ENCODE measurements at places on chromosomes 11 and 22. TPM values are rescaled to one million over a fixed set of nuclear protein-coding genes. Genes with fewer than 3 reads are reported as not detected.

Gene MRE11
- total RNA-seq, result 26.3 TPM

Gene POTEH
- not detected for total RNA-seq

Gene SAA1
- not detected for total RNA-seq

Gene DRD2
- total RNA-seq, result 1.7 TPM

Gene MMP3
- total RNA-seq, result not detected

Gene NAA40
- total RNA-seq, result 11.6 TPM

Gene CST6
- total RNA-seq, result not detected

Gene LMO2
- total RNA-seq, result 72.7 TPM

Gene RTN4RL2
- 0.72 TPM for total RNA-seq

Gene CRYBB2
- 1.4 TPM for total RNA-seq

DNA sequence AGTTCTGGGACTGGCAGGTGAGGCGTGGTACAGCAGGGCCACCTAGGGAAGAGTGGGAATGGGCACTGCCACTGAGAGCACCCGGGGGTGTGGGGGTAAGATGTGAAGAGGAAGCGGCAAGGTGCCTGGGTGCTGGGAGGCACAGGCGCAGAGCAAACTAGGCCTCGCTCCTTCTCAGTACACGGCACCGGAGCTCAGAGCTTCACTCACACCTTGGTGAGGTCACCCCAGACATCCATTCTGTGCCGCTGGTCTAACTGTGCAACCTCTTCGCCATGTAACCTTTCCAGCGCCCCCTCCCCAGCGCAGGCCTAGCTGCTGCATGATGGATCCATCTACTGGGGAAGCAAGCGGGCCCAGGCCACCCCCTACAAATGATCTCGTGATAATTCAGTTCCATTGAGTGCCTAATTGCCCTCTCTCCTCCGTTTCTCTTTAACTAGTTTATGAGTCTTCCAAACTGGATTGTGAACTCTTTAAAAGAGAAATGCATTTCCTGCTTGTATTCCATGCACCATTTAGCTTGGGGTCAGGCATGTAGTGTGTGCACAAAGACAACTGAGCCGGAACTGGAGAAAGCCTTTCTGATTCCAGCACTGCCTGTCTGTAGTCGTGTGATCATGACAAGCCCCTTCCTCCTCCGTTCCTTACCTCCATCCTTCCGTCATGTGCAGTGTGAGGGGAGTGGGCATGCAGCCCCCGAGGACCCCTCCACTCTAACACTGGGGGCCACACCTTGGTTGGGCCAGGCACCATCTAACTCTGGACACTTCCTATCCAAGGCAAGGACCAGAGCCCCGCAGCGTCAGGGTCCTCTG lies 1475.2 kb downstream of the TBC1D22A start:
- DNase-seq, result no peak

DNA sequence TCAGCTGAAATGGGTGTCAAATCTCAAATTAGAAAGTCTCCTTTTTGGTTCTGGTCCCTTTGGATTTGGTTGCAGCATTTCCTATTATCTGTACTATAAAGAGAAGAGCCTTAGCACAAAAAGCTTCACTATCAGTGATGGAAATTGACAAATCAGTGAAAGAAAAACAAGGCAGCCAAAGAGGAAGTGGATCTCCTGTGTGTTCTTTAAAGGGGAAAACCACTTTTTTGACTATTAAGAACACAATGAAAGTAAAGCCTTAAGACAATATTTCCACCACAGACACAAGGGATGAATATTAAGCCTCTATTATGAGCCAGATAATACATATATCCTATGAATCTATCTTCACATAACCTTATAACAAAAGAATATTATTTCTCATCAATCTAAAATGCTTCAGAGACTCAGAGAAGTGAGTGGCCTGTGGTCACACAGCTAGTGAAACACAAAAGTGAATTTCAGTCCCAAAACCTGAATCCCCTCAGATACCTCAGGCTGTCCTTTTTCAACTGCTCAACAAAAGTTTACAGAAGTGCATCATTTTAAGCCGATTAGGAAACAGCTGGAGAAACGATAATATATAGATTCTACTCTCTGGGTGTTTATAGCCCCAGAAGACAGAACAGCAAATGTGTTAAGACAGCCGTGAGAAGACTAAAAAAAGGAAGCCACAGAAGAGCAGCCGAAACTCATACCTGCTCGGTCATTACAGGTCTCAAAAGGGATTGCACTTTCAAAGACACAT lies 24.4 kb upstream of the FSHB start:
- DNase-seq, result no peak

DNA sequence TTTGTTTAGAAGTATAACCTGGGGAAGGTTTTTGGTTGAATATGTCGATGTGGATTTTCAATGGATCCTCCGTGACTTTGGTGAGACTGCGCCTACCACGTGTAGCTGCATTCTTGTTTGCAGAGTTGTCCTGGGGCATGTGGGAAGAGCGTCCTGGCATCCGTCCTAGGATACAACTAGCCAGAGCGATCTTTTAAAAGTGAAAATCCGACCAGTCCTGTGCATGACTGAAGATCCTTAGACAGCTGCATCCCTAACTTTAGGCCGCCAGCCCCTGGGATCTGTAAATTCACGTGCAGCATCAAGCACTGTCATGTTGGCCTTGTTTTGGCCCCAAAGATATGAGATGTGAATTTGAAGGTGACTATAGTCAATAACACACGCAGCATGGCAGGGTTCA lies 22.4 kb upstream of the THY1 start:
- DNase-seq, result no peak

GRCh38 chr11:32050264-32050663 lies 40.6 kb upstream of the RCN1 start:
- DNase-seq, result no peak

DNA sequence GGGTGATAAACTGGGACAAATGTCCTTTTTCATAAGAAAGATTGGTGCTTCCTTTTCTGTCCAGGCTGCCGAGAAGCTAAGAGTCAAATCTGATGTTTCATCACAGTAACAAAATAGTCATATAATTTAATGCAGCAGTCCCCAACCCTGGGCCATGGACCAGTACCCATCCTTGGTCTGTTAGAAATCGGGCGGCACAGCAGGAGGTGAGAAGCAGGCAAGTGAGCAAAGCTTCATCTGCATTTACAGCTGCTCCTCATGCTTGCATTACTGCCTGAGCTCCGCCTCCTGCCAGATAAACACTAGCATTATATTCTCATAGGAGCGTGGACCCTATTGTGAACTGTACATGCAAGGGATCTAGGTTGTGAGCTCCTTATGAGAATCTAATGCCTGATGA lies 26.2 kb downstream of the PRR14L start:
- no peak for DNase-seq

DNA sequence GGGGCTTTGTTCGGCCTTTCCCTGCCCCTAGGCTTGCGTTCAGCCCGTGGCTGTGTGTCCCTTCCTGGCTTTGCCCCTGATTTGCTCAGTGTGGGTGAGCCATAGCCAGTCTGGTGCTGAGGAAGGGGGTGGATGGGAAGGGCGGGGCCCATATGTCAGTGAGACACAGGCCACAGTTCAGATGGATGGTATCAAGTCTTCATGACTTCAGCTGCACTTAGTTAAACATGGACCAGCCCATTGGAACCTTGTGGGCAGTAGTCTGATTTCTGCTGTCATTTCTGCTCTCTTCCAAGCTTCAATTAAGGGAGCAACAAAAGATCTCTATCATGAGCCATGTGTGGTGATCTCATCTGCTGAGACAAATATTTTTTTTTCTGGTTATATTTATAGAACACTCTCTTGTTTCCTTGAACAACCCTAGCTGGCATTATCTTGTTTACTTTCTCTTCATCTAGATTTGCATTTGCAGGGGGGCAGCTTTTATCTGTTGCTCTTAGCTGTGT lies 21.6 kb upstream of the PEX26 start:
- no peak for DNase-seq

DNA sequence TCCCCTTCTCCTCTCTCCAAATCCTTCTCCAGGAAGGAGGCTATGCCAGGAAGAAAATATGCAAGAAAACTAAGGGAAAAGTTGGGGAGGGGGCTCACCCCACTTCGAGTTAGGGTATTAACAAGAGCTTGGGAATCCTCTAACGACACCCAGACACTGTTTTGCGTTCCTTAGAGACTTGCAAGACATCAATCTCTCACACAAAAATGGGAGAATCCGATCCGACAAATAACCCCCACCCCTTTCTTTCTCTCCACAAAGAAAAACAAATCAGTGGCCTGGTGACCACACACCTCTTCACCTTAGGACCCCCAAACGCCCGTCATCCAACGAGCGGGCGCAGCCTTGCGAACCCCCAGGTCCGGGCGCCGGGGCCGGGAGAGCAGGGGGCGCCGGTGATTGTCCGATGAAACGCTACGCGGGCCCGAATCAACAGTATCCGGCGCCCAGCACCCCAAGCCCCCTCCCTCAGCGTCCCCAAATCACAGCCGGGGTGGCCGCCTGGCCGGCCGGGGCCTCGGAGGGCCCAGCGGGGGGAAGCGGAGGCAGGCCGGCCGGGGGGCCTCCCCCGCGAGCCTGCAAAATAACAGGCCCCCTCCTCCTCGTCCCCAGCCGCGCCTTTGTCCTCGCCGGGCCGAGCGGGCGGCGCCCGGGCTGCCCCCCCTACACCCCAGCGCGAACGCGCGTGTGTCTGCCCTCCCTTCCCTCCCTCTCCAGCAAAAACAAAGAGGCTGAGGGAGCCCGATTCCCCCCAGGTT lies 690 bp downstream of the CSNK1E start:
- DNase-seq, result peak; percentile 85

- DNase-seq, result no peak
These were observed 14.6 kb upstream of the P2RY6 start for GRCh38 chr11:73257342-73258103.

- DNase-seq, result no peak
These were observed 80.2 kb upstream of the NTM start for GRCh38 chr11:131290185-131290584.

DNA sequence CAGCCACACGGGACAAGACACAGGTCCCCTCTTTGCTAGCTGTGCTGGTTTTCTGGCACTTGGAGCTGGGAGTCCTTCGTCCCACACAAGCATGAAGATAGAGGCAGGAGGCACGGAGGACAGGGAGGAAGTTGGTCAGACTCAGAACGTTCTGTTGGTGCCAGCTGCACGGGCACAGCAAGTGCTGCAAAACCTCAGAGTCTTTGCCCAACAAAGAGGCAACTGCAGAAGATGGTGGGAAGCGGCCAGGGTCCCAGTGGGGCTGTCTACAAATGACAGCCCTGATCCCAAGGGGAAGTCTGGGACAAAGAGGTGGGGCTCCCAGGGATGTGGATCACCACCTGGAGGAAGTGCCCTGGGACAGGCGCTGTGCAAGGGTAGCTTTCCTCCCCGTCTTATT lies 9.4 kb upstream of the OSM start:
- DNase-seq, result no peak

DNA sequence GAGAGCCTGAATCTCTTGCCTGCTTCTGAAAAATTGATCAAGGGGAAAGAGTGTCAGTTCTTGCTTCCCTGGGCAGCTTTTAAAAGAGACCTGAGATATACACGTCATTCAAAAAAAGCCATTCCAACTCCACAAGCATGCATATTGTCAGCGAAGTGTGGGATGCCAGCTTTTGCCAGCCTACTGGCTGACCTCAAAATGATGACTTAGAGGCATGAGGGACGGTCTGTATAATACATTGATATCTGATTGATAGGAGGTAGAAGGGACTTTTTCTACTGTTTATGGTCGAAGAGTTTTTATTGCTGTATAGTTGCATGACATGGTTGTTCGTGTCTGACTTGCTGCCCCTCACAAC lies 126.3 kb downstream of the MICAL2 start:
- DNase-seq, result no peak

DNA sequence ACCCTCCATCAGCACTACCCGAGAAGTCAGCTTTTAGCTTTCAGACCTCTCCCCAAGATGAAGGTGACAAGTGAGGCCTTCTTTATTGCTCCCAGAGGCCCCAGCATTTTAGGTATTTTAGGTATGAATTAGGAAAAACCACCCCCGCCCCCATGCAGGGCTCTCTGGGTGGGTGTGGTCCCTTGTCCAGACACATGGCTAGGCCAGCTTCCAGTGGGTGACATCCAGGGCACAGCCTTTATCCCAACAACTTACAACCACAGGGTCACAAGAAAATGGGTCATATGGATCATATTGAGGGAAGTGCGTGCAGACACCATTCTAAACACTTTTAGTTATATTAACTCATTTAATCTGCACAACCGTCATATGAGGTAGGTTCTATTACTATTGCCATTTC lies 42.1 kb downstream of the RIBC2 start:
- no peak for DNase-seq

- no peak for DNase-seq
These were observed 157.0 kb downstream of the CACNA1I start for GRCh38 chr22:39727541-39727940.

DNA sequence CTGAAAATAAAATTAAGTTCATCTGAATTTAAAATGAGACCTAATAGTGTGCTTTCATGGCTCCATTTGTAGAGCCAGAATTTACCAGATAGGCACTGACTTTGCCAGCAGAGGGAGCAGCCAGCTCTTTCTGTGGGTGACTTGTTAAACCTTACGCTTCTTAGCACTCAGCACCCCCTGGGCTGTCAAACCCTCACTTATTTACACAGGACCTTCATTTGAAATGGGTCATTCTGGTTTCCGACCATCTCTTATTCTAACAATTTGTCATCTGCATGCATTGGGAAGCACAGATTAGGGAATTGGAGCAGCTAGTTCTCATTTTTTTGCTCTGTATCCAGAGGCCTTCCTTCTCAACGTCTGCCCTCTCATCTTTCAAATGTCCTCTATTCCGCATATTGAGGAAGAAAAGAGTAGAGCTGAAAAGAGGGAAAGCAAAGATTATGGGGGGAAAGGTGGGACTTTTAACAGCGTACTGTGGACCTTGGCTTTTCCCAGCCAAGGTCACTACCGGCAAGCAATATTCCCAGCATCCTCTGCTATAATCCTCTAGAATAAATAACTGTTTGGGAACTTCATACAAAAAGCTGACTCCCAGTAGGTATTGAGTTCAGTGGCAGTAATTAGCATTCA lies 3.1 kb downstream of the ASRGL1 start:
- DNase-seq, result peak; percentile 89

GRCh38 chr11:11895672-11896071 lies 53.9 kb downstream of the USP47 start:
- DNase-seq, result no peak

DNA sequence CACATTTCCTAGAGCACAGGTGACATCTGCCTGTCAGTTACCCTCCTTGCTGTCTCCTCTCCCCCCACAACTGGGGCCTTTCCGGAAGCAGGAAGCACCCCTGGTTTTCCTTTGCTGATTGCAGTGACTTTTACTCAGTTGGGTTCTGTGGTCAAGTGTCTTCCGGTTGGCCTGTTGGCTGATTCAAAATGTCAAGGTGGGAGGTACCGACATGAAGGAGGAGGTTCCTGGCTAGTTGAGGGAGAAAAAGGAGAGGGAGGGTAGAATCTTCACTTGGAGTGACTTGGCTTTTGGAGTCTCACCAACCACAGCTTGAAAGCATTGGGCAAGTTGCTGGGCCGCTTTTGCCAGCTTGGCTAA lies 9.3 kb upstream of the ADAMTS15 start:
- no peak for DNase-seq

- no peak for DNase-seq
These were observed at the start of gene SCN2B for GRCh38 chr11:118175993-118176777. SCN2B (minus strand) TSS chr11:118176639; CDS start chr11:118176431, 208 bp downstream.

GRCh38 chr22:42412744-42413333 lies 19.4 kb downstream of the NFAM1 start:
- DNase-seq, result no peak

GRCh38 chr11:30653606-30654005 lies 67.5 kb upstream of the MPPED2 start:
- DNase-seq, result no peak
